ENCODE measurements at places on chromosomes 16 and 17.

DNA sequence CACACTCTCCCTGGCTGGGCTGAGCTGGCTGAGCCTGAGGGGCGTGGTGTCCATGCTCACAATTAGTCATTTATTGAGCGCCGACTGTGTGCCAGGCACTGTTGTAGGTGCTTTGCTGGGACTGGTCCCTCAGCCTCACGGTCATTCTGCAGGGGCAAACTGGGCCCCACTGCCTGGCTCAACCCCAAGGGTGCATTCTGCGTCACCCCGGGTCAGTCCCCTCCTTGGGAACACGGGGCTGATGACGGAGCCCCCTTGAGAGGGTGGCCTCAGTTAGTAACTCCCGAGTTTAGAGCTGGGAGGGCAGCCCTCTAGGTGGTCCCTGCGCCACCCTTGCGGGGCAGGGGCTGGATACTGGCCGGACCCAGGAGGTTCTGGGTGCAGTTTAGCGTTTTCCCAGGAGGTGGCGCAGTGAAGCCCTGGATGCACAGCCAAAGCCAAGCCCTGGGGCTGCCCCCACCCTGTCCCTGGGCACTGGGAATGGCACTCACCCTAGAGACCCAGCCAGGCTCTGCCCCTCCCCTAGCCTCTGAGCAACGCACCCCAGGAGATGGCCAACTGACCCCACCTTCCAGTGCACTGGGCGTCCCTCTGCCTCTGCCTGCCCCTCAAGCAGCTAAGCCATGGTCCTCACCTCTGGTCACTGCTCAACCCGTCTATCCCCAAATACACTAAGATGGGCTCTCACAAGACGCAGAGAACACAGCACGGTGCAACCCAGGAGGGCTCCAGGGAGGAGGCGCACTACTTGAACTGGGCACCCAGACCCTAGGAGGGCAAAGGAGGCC is 243.2 kb upstream of the GSE1 start:
- no peak for DNase-seq

DNA sequence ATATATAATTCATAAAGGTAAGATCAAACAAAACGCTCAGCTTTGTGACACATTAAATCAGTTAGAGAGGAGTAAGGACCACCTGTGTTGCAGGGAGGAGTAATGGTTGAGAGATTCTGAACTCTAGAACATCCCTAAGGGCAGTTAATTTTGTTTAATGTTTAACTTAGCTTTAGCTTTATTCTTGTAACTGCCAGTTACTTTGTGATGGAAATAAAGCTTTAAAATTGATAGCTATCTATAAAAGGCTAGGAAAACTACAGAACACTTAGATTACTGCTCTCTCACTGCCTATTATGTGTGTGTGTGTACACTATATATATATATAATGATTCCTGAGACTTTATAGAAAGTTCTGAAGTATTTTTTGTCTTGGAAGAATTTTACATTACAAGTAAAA is 37.8 kb downstream of the PTRH2 start:
- DNase-seq, result no peak

DNA sequence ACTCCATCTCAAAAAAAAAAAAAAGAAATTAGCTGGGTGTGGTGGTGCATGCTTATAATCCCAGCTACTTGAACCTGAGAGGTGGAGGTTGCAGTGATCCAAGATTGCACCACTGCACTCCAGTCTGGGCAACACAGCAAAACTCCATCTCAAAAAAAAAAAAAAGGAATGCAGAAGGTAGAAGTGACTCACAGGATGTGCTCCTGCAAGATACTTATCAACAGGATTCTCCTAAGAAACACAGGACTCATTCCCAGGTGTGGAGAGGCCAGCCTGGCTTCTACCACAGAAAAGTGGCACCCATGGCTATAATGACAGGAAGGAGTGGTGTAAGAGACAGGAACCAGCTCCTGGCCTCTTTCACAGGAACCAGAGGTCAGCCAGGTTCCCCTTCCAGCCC is 13.8 kb downstream of the ELMO3 start:
- DNase-seq, result no peak

- no peak for DNase-seq
These were observed 12.6 kb downstream of the ZBTB4 start for GRCh38 chr17:7466639-7467341.

DNA sequence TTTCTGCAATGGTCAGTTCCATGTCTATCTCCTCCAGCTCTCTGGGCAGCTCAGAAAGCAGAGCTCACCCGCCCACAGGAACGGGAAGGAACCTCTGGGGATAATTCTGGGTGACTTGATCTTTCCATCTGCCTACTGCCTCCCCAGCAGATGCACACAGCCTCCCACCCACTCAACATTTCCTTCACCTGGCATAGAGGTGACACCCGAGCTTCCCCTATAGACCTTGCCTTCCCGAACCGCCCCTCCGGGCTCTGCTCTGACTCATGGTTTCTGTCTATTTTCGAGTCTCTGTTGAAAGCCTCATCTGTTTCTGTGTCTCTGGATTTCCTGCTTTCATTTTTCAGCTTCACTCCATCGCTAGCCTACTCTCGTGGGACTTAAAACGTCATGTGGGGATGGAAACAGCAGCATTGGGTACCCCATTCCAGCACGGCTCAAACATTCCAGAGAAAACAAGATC is 11.4 kb downstream of the GGA3 start:
- DNase-seq, result no peak

DNA sequence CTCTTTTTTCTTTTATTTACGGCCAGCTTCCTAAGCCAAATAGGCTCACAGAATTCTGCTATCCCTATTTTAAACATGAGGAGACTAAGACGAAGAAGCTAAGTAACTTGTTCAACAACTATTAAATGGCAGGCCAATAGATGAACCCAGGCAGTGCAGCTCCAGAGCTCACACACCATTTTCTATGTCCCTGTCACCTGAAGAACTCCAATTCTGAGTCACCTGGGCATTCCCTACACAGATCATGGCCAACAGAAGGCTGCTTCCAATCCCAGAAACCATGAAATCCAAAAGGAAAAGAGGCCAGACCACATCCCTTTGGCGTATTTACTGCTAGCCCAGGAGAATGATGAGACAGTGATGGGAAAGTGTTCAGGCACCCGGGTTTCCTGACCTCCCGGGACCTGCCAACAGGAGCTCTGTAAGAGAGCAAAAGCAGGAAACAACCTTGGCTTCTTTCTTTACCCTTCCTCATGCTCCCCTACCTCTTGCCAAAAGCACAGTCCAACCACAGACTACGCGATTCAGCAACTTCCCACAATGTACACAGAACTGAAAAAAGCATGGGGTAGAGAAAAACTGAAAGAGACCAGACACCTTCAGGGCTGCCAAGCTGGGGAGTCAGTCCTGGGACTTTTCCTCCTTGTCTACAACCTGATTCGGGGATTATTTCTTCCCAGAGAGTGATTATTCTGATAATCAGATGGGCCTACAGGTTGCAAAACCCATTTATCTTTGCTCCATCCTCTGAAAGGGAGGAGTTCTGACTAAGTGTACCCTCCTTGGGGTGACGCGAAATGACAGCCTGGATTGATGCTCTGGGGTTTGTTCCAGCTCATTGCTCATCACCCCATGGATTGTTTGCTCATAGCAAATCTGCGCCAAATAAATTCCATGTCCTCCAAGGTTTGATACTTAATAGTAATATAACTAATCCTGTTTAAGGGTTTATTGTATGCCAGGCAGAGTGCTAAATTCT is 47.8 kb upstream of the HAS3 start:
- DNase-seq, result no peak

Data from cerebellar nuclear complex (tissue), 1 donor.